GM13976 (cell line): ENCODE measurements at places on chromosomes 12 and 14.
A peak's percentile ranks its signal among the peaks of the same experiment; 100 is the strongest.

- DNase-seq: no peak
Measured at GRCh38 chr14:92959189-92959531, 36.2 kb downstream of the CHGA start.

GRCh38 chr12:123150744-123151456 is at the start of gene PITPNM2:
PITPNM2 (minus strand) TSS chr12:123151090; CDS start chr12:123034590, 116,500 bp downstream.
- DNase-seq: peak; percentile 85

DNA sequence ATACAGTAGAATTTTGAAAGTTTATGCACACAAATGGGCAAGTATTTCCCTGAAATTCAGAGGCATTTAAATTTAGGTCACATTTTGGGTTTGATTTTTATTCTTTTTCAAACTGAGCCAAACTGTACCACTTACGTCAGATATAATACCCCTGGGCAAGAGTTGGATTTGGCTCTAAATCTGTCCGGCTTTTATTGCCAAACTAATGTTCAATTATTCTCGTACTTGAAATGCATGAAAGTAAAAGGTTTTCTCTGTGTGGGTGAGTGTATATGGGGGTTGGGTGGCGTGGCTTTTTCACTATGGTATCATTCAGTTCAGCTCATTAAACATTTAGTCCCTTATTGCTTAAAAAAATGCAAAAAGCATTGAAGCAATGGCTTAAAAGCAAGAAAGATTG is 55.9 kb downstream of the SLCO1C1 start:
- DNase-seq: no peak

DNA sequence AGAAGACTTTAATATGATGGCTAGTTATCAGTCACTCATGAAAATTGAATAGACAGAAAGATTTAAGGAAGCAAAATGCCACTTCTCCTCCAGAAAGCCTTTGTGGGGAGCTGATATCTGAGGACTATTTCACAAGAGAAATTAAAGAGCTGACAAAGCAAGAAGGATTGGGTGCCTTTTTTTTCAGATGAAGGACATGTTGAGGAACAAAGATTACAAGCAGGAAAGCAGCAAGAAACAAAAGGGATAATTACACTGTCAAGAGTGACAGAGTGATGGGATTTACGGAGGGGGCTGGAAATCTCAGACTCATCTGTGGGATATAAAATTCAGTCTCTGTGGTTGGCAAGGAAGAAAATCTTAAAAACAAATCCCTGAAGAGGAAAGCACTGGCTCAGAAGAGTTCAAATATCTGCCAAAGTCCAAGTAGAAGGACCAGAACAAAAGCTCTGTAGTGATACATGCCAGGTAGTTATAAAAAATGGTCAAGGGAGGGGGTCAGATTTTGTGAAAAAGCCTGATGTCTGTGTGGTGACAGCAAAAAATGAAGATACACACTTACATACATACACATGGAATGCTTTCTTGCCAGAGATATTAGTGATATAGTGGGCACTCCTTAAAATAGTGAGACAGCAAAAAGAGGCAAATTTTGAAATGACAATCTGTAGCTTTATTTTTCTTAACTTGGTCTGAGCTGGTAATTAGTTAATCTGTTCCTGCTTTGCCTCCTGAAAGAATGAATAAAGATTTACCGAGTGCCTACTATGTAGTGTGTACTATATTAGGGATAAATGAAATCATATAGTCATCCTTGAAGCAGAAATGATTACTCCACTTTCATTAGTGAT is 62.9 kb downstream of the EPS8 start:
- DNase-seq: no peak

GRCh38 chr12:64061868-64062375 is 160.2 kb downstream of the KICS2 start:
- DNase-seq: no peak

DNA sequence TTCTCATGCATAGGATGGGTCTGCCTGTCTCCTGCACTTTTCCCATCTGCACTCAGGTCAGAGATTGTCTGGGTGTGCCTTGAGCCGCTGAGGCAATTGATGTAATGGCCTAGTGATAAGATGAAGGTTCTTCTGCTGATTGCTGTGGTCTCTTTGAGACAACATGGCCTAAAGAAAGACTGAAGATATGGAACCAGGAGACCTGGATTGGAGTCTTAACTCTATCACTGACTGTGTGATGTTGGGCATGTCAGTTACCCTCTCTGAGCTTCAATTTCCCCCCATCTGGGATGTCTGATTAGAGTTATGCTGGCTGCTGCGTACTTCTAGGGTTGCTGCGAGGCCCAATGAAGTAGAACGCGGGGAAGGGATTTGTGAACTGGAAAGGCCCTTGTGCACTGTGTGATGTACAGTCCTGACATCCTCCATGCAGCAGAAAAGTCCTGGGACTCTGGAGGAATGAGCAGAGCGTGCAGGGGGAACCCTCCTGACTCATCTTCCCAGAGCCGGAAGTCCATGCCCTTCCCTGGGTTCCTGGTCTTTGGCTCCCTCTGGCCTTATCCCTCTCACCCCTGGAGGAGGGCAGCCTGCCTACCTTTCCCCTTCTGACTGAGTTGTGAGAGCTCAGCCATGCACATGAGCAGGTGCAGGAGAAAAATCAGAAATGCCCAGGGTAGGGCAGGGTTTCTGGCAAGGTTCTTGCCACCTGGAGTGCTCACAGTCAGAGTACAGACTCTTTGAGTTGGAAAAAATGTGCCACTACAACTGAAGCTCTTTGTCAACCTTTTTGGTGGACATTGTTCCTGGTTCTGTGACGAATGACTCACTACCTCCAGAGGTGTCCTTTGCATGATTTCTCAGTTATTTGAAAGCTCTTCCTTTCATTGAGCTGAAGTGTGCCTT is 21.1 kb downstream of the PLEKHD1 start:
- DNase-seq: no peak

- DNase-seq: no peak
Measured at GRCh38 chr12:12331244-12331771, 18.7 kb downstream of the MANSC1 start.
